LoVo (cell line): ENCODE measurements at places on chromosomes 2 and 18.

DNA sequence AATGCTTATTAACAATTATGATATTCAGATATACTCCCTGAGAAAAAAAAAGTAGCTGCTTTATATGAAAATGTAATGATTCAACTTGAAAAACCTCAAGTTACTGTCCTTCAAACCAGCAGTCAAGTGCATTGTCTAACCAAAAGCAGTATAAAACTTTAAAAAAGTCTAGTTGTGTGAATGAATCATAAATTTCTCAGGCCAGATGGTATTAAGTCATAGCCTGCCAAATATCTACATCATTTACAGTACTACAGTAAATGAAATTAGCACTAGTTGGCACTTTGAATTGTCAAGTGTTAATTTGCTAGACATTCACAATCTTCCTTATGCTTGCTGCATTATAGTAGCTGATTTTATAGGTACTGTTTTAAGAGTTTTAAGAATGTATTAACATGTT, 85.9 kb downstream of the CBLN2 start:
- DNase-seq, result no peak

GRCh38 chr2:176679061-176679669, 409.9 kb downstream of the MTX2 start:
- DNase-seq, result no peak

GRCh38 chr2:19900931-19901441, 797 bp downstream of the TTC32 start:
- no peak for DNase-seq

DNA sequence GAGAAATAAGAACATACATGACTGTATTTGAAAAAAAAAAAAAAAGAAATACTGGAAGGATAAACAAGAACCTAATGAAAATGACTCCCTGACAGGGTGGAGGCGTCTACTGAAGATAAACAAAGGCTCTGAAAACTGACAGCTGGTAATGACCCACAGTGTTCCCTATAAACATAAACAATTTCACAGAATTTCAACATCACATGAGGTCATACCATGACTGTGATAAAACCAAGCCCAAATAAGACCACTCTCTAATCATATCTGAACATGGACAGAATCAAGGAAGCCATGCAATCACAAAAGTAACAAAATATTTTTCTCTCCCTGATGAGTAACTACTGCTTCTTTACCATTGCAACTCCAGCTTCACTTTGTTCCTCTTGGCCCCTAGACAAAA, 159.3 kb downstream of the FAM124B start:
- DNase-seq, result no peak

GRCh38 chr2:47181176-47181575, 26.1 kb upstream of the STPG4 start:
- DNase-seq, result no peak

GRCh38 chr2:232104076-232104646, 142.6 kb downstream of the DIS3L2 start:
- DNase-seq, result no peak

DNA sequence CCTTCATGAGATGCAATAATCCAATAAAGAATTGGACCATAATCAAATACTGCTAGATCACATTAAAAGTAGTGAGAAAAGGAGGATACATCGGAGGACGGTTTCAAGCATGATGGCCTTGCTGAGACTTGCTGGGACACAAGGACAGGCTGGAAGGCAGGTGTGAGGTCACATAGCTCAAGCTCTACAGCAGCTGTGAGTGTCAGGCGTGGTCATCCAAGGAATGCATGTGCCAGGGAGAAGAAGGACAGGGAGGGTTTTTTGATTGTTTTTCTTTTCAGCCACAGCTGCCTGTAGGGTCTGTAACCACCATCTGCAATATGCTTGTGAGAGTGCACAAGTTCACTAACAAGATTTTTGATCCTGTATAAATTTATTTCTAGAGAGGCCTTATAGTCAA, 57.6 kb downstream of the BMP10 start:
- no peak for DNase-seq
